ENCODE measurements at places on chromosomes 16 and 17.

GRCh38 chr16:7716660-7717550, 384.3 kb downstream of the RBFOX1 start:
- no peak for DNase-seq

GRCh38 chr17:81903896-81904599, 2.0 kb downstream of the NPB start:
- DNase-seq: no peak

DNA sequence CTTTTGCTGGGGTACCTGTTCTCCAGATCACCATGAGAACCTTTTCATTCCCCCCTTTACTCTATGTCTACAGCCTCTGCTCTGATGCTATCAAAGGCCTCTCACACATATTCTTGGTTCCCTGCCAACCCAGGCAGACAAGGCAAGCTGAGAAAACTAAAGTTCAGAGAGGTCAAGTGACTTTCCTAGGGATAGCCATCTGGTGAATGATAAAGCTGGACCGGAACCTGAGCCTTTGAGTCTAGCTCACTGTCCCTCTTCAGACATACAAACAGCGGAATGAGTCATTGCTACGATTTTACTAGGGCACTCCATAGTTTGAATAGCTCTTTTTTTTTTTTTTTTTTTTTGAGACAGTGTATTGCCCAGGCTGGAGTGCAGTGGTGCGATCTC, 73.3 kb downstream of the XYLT1 start:
- DNase-seq: no peak

GRCh38 chr16:49019081-49019633, 262.5 kb downstream of the CBLN1 start:
- DNase-seq: no peak

- no peak for DNase-seq
These were observed 4.0 kb downstream of the PYY start for GRCh38 chr17:43949781-43950180.

All from Jurkat, Clone E6-1 (cell line).